Left lung (tissue), 14 donors: ENCODE measurements at places on chromosomes 11 and 22. TPM values are rescaled to one million over a fixed set of nuclear protein-coding genes. Genes with fewer than 3 reads are reported as not detected.

DNA sequence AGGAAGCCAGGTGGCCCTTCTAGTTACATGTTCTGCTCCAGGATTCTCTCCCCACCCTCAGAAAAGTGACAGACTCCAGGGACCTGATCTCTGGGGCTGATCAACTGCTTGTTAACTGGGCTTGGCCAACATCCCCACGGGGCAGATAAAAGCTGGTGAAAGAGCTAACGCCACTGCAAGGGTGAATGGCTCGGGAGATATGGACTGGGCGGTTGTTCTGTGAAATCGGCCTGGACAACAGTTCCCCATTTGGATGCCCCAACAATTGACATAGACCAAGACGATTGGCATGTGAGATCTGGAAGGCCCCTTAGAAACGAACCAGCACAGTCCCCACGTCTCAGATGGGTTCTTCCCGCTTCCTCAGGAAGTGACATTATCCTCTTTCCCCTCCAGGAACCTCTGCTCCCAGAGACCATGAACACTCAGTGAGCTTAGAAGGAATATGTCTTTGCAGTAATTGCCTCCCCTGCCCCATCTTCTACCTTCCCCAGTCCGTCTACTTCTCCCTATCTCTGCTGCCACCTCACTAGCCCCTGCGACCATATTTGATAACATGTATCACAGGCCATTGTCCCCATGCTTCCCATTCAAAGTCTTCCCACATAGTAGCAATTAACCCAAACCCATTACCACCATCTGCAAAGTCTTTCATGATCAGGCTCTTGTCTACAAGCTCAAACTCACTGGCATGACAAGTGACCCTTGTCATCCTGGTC is 5.6 kb upstream of the PRG2 start:
- DNase-seq = no peak

DNA sequence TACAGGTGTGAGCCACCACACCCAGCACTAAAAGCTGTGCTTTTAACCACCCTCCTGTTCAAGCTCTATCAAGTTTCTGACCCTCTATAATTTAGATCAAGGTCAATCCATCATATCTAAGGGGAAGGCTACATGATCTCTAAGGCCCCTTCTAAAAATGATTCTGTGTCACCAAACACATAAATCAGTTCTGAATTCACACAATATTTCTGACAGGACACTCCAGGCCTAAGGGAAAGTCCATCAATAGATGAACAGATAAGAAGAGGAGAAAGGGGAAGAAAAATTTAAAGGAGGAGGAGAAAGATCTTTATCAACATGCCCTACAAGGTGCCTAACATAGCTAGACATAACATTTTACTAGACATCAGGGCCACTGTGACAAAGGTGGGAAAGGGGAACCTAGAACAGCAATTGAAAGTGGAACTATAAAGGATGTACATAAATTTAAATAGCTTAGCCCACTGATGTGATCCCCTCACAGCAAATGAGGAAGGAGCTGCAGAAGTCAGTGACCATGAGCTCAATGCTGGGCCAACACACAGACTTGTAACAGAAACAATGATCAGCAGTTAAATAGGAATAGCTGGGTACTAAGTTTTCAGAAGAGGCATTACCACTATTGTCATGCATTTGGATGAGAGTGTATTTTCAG is 4.7 kb downstream of the PRCP start:
- DNase-seq = no peak

DNA sequence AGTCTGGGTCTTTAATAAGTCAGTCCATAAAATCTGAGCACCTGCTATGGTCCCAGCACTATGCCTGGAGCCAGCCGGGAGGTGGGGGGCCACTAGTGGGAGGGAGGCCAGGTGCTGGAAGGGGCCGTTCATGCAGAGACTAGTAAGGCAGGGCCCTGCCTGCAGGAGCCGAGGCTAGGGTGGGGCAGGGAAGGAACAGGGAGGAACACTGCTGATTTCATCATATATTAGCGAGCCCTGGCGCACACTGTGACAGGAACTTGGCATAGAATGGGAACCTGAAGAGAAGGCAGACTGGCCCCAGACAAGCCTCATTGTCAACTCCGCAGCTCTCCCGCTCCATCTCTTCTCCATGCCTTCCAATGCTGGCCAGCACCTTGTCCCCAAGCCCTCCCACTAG is 7.1 kb downstream of the VSIG10L2 start:
- DNase-seq = no peak

DNA sequence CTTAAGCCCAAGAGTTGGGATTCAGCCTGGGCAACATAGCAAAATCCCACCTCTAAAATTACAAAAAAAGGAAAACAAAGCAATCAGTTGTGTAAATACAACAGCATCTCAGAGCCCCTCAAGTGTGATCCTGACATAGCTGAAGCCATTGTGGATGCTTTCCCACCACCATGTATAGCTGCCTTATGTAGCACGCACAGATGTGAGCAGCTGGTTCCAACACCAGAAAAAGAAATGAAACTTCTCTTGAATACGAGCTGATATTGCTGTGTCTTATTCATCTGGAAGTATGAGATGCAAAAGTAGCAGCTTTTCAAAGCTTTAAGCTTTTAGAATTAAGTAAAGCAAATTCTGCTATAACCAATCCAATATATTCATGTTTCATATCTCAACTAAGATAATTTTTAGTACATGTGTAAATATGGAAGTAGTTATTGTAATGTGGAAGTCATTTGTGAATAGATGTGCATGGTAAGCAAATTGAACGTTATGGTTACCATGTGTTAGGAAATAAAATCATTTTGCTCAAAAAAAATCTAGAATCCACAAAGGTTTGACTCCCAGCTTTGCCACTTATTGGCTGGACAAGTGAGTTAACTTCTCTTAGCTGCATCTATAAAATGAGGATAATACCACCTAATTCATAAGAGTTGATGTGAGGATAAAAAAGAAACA is 63.2 kb downstream of the SGSM3 start:
- DNase-seq = no peak

DNA sequence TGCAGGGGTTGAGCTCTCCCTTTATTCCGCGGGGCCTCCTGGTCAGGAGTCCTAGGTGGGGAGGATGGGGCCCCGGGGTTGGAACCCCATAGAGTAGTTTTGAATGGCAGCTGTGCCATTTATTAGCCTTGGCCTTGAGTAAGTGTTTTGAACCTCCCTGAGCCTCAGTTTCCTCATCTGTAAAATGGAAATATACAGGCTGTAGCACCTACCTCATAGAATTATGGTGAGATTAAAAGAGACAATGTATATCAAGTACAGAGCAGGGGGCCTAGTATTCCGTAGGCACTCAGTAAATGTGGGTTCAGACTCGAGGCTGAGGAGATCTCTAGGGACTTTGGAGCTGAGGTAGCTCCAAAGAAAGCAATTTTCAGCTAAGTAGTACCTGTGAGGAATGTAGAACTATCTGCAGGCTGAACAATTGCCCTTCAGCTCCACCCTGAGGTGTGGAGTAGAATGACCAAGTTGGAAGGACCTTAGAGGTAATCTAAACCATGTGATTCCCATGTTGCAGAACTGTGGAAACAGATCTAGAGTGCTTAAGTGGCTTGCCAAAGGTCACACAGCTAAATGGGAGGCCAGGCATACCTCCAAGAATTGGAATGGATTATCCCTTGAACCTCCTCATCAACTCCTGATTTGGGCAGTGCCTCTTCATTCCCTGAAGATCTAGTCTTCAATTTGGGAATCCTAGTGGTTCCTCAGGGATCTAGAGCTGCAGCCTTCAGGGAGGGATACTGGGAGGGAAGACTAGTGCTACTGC is 682 bp downstream of the PGAP2 start:
- peak; percentile 44 for DNase-seq

GRCh38 chr11:129148487-129148886 is 43.6 kb downstream of the ARHGAP32 start:
- DNase-seq = no peak

GRCh38 chr22:20147237-20147988 is 3.4 kb downstream of the CCDC188 start:
- no peak for DNase-seq

DNA sequence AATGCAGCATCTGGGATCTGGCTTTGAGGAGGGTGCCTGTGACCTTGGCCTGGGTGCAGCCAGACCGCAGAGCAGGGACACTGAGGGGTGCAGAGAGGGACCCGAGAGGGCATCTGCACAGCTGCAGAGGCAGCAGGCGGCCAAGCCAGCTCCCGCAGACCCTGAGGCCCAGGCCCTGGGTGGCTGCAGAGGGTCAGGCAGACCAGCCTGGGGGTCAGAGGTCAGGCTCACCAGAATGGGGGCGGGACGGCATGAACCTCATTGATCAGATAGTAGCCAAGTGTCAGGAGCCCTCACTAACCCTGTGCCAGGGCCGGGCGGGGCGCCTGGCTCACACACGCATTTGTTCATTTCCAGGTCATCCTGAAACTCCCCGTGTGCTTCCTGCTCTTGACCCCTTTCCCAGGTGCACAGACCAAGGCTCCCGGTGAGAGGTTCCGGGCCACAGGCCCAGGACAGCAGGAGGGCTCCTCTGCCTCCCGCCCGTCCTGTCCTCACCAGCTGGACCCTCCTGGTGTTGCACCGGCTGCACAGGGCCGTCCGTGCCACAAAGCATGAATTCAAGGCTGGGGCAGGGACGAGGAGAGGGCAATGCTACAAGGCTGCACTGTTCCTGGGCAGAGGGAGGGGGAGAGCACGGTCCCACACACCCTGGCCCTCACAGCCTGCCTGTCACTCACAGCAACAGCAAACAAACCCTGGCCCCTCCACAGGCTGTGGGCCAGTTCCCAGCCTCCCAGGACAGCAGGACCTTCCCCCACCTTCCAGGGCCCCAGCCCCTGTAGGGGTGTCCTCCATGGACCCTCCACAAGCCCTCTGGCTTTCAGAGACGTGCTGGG is 3.3 kb downstream of the RTN4R start:
- no peak for DNase-seq

DNA sequence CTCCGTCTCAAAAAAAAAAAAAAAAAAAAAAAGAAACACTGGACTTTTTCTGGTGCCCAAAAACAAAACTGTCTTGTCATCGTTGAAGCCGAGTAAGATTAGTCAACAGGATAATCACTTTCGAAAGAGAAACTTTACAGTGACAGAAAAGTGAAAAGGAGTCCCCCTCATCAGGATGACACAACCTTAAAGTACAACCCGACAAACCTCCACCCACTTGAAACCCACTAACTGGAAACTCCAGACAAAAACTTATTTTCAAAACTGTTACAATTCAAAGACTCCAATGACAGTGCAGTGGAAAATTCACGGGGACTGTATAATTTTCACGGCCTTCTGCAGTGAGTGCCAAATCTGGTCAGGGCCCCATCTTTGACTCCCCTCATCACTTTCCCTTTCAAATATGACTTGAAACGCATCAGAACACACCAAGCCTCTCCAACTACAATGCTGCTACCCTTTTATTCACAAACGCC is 1.3 kb downstream of the DENND5A start:
- DNase-seq = no peak

GRCh38 chr11:36757075-36757474 is 159.0 kb upstream of the RAG2 start:
- DNase-seq = no peak

DNA sequence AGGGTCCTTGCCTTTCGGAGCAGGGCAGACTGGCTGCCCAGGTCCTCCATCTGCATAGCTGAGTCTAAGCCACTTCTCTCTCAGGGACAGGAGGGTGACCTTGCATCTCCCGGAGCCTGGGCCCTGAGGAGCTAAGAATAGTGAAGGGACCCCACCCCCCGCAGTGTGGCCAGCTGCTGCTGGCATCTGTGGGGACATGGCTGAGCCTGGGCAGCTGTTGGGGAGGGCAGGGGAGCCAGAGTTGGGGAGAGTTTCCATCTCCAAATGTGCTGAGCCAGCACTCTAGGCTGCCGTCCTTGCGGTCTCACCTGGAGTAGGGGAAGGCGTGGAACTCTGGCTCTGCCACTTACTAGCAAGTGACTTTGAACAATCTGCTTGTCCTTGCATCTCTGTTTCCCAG is 34.8 kb upstream of the SHISAL1 start:
- no peak for DNase-seq

DNA sequence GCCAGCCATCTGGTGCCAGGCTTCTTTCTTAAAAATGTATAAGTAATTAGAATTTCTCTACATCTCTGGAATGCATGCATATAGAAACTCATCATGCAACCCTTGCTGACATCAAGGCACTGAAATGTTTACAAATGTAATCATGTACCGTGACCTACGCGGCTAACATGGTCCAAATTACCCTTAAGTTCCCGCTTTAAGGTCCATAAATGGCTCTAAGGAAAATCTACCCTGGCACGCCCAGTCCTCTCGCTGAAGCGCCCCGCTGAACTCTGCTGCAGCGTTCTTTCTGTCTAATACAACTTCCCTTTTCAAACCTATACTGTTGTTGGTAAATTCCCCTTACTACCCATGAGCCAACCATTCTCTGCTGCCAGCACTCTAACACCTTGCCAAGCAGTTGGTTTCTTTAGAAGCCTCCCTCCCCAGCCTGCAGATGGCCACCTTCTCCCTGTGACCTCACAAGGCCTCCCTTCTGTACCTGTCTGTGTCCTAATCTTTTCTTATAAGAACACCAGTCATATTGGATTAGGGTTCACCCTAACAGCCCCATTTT is 13.5 kb upstream of the HMOX1 start:
- DNase-seq = no peak

DNA sequence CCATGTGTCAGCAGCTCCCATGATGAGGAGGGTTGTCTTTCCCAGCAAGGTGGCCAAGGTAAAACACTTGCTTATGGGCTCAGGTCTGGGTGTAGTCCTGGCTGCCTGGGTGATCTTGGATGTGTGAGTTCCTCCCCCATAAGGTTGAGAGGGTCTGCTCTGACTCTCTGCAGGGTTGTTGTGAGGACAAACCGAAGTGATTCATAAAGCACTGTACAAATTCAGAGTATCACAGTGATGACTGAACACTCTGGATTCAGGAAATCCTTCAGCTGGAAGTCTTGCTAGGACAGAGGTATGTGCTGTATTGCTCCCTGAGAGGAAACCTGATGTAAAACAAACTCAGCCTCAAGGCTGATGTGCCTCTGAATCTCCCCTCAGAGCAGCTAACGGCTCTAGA is 220.9 kb upstream of the PITPNB start:
- no peak for DNase-seq

PLEKHB1 gene
- 32.2 TPM for total RNA-seq

INTS4 gene
- total RNA-seq = 31.1 TPM

HORMAD2 gene
- total RNA-seq = 0.13 TPM

DEFB131B gene
- total RNA-seq = not detected

OR9G4 gene
- not detected for total RNA-seq

MAP6 gene
- 5.9 TPM for total RNA-seq

FERMT3 gene
- 42.2 TPM for total RNA-seq

CCDC15 gene
- total RNA-seq = 2.7 TPM
